ENCODE measurements at places on chromosomes 12 and 14.

GRCh38 chr12:76074701-76075336 is 9.7 kb downstream of the NAP1L1 start:
- no peak for DNase-seq

- no peak for DNase-seq
These were observed 77.0 kb downstream of the RBM19 start for GRCh38 chr12:113889076-113889475.

GRCh38 chr12:42213023-42213422 is 25.0 kb downstream of the YAF2 start:
- DNase-seq, result peak; percentile 88

GRCh38 chr14:64508215-64508776 is 3.7 kb downstream of the ZBTB1 start:
- peak; percentile 26 for DNase-seq

DNA sequence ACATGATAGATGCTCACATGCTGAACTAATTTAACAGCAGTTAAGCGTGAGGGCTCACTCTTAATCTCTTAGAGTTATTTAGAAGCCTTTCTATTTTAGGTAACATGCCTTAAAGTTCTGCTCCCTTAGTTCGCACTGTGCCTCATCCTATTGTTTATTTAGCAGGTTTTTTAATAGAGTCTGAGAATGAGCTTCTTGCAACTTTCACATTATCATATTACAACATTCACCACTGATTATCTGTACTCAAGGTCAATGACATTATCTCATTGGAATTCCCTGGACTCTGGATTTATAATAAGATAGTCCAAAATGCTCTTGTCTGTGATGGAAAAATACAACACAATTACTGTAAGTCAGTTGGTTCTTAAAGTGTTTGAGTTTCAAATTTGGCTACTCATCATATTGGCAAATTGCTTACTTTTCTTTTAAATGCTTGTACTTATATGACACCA is 183.6 kb upstream of the SLC38A2 start:
- no peak for DNase-seq

- no peak for DNase-seq
These were observed 233.0 kb downstream of the EGLN3 start for GRCh38 chr14:33717866-33718265.

DNA sequence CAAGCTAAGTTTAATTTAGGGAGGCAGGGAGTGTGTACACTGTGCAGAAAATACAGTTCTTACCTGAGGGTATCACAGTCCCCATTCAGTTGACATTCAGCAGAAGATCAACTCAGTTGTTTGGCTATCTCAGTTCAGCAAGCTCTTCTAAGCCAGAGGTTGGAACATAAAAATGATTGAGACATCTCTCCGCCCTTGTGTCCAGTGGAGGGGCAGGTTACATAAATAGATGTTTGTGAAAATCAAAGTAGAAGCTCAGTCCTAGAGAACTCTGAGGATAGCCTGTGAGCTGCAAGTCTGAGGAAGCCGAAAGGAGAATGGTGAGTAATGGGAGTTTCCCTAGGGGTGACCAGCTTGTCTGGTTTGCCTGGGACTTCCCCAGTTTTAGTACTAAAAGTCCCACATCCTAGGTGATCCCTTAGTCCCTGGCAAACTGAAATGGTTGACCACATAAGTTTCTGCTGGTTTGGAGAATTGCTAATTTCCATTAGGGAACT is 251.4 kb upstream of the ATP2B1 start:
- no peak for DNase-seq

Data from RPMI8226 (cell line).